CD4-positive, alpha-beta T cell treated with Interleukin-2 at 100 ng/mL for 4 hours (primary cell): ENCODE measurements at places on chromosomes 2 and 18.

- no peak for DNase-seq
Observed at GRCh38 chr18:33838054-33838453, 260.0 kb downstream of the ASXL3 start.

DNA sequence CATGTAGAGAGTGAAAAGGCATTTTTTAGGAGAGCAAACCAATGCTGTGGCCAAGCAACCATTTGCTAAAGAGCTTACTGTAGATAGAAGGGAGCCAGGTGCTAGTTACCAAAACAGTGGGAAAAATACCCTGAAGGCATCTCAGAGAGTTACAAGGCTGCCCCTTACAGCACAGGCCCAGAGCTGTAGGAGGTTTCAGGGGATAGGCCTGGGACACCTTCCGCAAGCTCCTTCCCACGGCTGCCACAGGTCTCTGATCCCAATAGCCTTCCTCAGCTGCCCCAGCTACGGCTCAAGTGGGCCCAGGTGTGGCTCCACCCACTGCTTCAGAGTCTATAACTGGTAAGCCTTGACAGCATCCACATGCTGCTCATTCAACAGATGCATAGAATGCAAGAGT, 18.2 kb upstream of the PPM1B start:
- no peak for DNase-seq

DNA sequence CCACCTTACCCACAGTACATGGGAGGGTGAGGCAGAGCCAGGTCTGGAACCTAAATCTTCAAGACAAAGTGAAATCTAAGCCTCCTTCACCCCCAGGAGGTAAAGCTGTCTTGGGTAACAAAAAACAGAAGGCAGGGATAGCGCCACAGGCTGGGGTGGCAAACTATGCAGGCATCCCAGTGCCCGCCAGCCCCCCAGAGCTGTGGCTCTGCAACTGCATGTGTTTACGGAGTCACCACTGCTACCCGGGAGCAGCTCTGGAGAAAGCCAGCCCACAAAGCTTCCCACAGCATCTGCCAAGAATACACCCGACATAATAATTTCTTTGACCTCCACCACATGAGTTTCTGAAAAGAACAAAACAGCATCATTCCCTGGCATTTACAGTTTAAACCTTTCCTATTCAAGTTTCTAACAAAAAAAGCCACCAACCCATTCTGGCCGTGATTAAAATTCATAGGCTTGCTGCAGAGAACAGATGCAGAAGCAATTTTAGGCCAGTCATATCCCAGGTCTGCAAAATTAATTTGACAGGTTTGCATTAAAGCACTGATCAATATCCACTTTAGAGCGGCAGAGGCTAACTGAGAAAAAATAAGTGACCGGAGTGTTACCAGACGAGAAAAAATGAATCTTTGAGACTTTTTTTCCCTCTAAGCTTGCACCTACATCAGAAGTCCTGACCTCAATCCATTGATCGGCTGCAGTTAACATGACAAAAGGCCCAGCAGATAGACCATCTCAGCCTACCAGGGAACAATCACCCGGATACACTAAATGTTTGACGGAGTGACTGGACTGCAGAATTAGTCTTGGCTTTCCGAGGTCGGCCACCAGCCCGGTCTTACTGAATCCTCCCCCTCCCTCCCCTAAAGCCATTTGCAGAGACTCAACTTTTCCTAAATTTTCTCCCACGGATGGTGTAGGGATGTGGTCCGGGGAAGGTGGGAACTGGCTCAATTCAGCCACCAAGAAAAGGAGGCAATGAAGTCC, 309.6 kb upstream of the SKOR2 start:
- no peak for DNase-seq

DNA sequence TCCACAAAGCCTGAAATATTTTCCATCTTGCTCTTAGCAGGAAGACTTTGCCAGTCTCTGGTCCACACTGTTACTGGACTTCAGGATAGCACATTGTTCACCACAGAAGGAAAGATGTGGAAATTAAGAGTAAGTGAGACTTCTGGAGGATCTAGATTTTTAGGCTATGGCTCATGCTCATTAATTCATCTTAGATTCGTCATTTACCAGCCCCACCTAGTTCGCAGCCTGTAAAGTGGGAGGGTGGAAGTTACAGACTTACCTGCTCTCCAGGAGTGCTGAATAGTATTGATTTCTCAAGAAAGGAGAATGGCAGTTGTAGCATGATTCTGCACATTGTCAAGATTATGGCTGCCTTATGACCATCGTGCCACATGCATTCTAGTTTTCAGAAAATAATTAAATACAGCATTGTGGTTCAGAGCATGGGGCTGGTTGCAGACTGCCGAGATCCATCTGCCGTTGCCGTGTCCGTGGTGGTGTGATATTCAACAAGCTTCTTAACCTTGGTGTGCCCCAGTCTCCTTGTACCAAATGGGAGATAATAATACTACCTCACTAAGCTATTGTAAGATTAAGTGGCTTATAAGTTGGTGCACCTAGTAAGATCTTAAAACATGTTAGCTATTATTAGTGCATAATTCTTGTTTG, 56.8 kb downstream of the RNF144A start:
- DNase-seq: no peak

GRCh38 chr18:35112696-35113095, 71.5 kb downstream of the MAPRE2 start:
- DNase-seq: no peak

DNA sequence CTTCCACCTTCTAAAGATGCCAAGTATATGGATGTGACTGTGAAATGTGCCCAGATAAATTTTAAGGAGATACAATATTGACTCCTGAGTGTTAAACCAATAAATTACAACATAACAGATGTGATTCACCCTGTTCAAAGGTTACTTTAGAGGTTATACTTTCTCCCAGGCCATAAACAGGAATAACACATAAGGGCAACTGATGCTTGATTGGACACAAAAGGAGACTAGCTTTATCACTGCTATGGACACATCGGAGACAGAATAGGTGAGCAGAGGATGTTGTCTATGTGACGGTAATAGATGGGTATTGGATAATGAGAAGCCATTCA, 31.9 kb upstream of the SLC25A52 start:
- no peak for DNase-seq
